ENCODE measurements at places on chromosomes 6 and 20. TPM values are rescaled to one million over a fixed set of nuclear protein-coding genes. Genes with fewer than 3 reads are reported as not detected.

Gene FRMD1
- total RNA-seq, result 23.1 TPM

Gene SYNDIG1
- total RNA-seq, result 3.2 TPM

Gene KHDRBS2
- total RNA-seq, result 1.5 TPM

Gene TSHZ2
- 2.4 TPM for total RNA-seq

Gene LY6G6C
- not detected for total RNA-seq

Gene MCCD1
- total RNA-seq, result not detected

Gene HTR1E
- total RNA-seq, result not detected

DNA sequence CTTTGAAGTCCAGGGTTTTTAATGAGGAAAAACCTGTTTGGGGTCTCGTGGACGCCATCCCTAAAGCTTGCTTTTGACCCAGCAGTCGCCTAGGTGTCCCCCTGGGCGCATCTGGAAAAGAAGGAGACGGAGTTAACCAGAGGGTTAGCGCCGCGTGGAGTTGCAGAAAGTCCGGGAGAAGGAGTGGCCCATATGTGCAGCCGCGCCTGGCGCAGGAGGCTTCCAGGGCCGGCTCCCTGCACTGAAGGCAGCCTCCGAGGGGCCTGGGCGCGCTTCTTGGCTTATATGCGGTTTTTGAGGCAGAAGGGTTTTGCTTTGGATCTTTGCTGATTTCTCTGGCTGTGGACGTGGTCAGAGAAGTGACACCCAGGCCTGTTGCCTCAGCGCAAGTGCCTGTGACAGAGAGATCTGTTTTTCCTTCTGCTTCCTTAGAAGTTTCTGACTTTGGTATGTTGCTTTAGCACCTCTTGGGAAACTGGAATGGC lies 987 bp downstream of the TMEM181 start:
- DNase-seq, result no peak

GRCh38 chr20:420166-420620 lies 12.1 kb downstream of the RBCK1 start:
- DNase-seq, result no peak

DNA sequence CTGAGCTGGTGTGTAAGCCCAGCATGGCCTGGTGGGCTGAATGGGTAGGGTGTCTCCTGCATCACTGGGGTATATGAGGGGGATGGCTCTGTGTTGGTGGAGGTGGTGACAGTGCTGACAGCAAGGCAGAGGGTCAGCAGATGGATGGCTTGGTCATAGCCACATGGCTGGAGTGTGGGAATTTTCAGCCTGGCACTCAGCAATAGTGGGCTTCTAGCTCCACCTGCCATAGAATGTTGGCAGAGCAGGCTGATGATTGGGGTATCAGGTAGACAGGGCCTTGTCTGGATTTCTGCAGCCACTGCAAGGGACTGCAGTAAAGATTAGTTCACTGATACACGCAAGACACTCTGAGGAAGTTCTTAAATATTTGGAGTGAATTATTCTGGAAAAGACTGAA lies 137.5 kb upstream of the BACH2 start:
- no peak for DNase-seq

GRCh38 chr20:35121186-35121585 lies 25.9 kb downstream of the EDEM2 start:
- no peak for DNase-seq

GRCh38 chr6:156164701-156165452 lies 612.3 kb upstream of the ARID1B start:
- DNase-seq, result no peak

- no peak for DNase-seq
Measured at GRCh38 chr6:102549221-102549874, 1155.8 kb downstream of the GRIK2 start.

DNA sequence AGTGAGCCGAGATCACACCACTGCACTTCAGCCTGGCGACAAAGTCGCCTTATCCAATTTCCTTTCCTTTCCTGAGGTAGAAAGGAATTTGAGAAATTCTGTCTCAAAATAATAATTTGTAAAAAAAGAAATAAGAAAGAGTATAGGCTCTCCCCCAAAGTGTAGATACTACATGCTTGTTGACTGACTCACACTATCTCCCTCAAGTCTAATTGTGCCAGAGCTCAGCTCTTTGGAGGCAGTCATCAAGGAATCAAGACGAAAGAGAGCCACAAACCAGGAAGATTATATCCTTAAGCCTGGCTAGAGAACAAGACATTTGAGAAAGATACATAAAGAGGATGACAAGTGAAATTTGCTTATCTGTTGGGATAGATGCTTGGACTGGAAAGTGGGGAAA lies 3.7 kb upstream of the FKBPL start:
- no peak for DNase-seq

GRCh38 chr20:38132910-38133501 lies 32.1 kb downstream of the TGM2 start:
- DNase-seq, result no peak

- DNase-seq, result no peak
Measured at GRCh38 chr20:14580418-14581074, 243.1 kb upstream of the FLRT3 start.

GRCh38 chr6:16849988-16850680 lies 88.9 kb upstream of the ATXN1 start:
- no peak for DNase-seq

- DNase-seq, result no peak
Measured at GRCh38 chr6:137805622-137806021, 61.4 kb upstream of the TNFAIP3 start.

DNA sequence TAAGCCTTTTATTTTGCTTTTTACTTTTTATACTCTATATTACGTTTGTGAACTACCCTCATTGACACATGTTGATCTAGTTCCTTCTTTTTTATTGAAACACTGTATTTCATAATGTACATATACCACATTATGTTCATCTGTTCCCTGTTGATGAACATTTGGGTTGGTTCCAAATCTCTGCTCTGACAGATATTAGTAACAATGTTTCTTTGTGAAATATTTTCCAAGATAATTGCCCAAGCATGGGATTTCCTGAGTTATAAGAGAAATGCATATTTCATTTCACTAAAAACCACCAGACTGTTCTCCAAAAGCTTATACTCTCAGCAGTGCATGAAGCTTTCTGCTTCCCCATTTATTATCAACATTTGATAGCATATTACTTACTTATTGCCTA lies 44.2 kb upstream of the TNFRSF21 start:
- DNase-seq, result no peak

GRCh38 chr6:11244387-11245126 lies 12.1 kb upstream of the NEDD9 start:
- no peak for DNase-seq

DNA sequence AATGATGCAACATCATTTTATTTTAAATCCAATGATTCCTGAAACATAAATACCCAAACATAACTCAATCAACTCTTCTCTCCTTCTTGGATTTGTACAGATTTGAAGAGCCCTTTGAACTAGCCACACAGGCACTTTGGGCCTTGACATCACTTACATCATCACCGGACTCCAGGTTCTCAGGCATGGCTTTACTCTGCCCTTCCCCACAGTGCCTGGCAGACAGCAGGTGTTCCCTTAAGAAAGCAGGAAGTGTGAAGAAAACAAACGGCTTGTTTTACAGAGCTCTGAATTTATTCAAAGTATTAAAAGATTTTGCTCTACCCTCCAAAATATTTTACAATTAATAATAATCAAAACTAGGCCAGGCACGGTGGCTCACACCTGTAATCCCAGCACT lies 54.8 kb upstream of the GCM1 start:
- DNase-seq, result no peak

DNA sequence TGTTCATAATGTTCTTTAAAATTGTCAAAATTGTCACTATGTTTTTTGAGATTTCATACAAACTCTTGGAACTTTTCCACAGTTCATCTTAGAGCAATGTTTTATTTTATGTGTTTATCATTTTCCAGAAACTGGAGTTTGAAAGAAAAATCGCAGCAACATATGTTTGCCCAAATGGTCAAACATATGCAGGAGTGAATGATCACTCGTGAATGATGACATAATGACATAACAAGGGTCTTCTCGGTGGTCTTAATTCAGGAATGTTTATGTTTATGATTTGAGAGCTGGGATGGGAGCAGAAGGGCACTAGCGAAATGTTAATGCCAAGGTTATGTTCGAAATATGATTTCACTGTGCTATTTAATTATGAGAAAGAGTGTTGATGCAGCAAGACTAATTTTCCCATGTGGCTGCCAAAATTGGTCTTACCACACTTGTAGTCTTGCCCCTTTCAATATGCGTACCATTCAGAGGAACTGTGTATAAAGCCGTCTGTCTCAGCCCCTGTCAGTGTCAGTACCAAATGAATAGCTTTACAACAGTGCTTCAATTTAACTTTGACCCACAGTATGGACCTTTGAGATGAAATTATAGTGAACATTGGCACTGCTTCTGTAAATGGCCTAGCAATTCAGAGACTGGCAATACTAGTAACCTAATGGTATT lies 152.3 kb downstream of the CARMIL1 start:
- no peak for DNase-seq

DNA sequence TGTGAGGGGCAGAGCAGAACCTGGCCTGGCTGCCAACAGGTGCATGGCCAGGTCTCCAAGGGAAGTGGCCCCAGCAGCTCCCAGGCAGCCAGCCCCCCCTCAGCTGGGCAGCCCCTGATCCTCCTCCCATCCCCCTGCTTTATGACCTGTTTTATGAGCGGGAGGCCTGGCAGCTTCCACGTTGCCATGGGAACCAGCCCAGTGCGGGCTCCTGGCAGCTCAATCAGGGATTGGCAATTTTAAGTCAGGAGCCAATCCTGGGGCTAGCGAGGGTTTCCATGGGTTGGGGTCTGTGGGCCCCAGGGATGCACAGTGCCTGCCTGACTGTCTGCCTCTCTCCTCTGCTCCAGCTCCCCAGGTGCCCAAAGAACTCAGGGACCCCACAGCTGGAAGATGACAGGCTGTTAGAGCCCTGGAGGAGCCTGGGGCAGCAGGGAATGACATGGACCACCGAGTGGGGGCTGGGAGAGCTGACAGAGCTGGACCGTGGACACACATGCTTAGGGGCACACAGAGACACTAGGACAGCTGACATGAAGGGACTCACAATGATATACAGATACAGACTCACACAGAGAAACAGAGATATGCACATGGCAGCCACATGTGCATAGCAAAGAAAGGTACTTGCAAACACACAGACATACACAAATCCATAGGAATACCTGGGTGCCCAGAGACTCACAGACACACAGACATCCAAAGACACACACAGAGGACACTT lies 56.5 kb upstream of the SIRPA start:
- DNase-seq, result no peak

- no peak for DNase-seq
Measured at GRCh38 chr20:23630392-23630849, 7.3 kb downstream of the CST3 start.

GRCh38 chr6:142045380-142046278 lies 87.1 kb upstream of the GJE1 start:
- no peak for DNase-seq

DNA sequence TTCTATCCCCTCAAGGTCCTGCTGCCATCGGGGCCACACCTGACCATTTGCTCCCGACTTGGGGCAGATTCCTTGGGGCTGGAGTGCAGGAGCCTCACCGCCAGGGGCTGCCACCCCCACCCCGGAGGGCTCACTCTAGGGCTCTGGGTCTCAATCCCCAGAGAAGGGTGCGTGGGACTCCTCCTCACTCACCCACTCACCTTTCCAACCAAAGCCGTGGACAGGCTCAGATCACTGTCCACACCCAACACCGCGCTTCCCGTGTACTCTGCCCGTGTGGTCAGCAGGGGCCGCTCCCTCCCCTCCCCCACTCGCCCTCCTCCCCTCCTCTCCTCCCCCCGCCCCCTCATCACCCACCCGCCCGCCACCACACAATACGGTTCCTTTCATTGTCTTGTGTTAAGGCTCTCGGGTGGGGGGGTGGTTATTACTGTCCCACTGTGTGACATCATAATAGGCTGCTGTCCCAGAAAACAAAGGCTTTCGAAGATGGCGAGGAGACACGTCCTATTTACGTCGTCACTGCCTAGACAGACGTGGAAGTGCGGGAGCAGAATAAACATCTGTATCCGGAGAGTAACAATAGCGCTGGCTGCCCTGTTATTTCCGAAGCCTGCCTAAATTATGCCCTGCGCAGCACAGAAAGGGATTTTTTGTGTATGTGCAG lies 85.8 kb downstream of the YTHDF1 start:
- DNase-seq, result no peak

DNA sequence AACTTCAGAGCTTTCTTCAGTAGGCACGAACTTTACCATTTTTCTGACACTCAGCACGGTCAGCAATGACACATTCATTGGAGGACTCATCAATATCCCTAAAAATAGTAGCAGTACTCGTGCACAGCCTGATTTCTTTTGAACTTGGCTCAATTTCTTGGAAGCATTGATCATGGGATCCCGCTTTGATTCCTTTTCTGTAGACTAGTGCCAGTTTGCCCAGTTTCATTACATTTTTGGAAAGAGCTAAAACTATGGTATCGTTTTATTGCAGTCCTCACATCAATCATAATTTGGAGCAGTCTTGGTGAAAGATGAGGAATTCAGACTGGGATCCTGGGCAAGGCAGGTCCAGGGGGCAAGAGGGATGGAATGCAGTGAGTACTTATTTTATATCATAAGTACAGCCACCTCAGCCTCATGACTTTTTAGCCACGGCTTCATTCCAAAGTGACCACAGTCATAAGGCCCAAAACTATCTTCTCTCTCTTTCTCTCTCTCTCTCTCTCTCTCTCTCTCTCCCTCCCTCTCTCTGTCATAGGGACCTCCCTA lies 170.9 kb upstream of the AKAP12 start:
- no peak for DNase-seq

GRCh38 chr20:35788796-35789195 lies 17.0 kb downstream of the PHF20 start:
- DNase-seq, result no peak

GRCh38 chr6:399785-400534 lies 8.4 kb downstream of the IRF4 start:
- DNase-seq, result no peak

- DNase-seq, result no peak
Measured at GRCh38 chr6:112016320-112016719, 37.6 kb upstream of the CCN6 start.

- DNase-seq, result no peak
Measured at GRCh38 chr20:40942006-40942405, 86.6 kb upstream of the TOP1 start.

DNA sequence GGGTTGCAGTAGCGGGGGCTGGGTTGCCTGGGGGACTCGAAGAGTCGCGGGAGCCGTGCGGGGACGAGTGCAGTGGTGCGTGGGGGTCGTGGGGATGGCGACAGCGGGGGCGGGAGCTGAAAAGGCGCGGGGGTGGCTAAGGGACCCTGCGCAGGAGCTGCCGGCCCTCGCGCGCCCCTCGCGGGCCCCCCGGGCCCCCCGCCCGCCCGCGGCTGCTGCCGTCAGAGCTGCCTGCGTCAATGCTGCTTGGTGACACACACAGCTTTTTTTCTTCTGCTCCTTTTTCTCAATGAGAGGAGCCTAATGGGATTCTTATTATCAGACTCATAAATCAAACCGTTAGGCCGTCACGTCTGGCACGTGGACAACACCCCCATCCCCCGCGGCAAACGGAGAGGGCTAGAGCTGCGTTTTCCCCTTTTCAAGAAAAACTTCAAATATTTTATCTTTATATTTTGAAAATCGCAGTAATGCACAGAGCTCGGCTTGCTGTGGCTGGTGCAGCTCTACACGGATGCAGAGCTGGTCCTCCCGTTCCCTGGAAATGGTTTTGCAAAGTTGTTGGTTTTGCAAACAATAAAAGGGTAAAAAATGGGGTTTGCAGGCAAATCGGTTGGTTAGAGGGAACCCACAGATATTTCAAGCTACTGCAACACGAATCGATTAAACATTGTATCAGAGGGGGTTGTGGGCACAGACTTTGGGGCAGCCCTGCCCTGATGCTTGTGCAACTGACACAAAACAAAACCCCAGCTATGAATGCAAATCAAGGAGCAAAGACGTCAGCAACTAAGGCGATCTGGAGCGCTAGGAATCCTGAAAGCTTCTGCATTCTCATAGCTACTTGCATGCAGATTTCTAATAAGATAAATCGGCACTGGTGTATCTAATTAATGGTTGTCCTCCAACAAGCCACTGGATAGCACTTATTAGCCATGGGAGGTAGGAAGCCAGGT lies 161.4 kb downstream of the TBXT start:
- DNase-seq, result peak; percentile 40
